ENCODE measurements at places on chromosomes 2 and 18.

DNA sequence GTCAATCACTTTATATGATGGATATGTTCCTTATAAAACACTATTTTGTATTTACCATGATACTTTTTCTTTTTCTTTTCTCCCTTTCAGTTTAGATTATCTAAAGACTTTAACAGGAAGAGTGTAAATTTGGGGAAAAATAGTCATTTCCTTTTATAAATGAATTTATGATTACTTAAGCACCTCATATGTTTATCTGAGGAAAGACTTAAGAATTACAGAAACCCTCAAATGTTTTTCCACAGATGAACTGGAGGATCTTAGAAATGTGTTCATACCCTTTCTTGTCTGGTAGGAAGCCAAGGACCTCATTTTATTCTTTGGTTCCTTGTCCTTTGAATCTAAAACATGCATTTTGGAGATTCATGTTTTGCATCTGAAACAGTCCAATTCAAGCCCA lies 36.7 kb downstream of the MAPRE2 start:
- DNase-seq = no peak

DNA sequence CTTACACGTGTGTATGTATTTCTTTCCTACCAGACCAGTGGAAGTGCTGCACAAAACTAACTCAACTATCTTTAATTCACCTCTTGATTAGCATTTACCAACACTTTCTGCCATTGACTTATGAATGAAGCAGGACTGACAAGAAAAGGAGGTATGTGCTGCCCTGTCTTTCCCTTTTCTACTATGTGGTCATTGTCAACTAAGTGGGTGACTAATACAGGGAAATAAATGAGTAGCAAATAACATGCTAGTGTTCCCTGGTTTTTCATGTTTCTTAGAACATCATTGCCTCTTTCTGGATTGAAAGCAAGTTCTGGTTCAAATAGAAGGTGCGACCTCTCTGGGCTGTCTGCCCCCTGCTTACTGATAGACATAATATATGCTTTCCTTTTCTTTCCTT lies 58.0 kb downstream of the LINC00305 start:
- DNase-seq = no peak

DNA sequence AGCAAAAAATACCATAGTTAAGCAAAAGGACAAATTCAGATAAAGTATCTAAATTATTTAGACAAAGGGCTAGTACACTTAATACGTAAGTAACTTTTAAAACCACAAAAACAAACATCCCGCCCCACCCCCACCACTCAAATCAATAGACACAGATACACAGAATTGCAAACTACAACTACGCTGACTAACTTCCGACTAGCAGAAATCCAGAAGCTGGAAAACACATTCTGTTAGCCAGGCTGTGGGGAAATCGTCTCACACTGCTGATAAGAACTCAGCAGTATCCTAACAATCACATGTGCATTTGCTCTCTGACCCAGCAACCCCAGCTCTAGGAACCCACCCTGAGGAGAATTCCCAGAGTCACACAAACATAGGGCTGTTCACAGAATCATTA lies 16.6 kb downstream of the FAM168B start:
- no peak for DNase-seq

DNA sequence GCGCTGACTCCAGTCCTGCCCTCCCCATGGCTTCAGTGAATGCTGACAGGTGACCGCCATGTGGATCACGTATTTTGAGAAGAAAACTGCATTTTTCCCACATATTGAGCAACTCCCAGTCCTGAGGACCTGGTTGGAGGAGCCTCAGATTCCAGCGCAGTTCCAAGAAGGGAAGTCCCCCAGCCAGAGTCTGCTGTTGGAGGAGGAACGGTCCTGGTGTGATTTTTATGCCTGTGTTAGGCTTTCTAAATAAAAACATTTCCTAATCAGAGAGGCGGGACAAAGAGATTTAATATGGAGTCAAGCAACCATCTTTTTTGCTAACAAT lies 32.3 kb upstream of the COL6A3 start:
- DNase-seq = no peak

GRCh38 chr2:209305026-209305425 lies 118.8 kb upstream of the MAP2 start:
- DNase-seq = no peak

GRCh38 chr2:17851731-17852585 lies 26.5 kb upstream of the KCNS3 start:
- peak; percentile 54 for DNase-seq

DNA sequence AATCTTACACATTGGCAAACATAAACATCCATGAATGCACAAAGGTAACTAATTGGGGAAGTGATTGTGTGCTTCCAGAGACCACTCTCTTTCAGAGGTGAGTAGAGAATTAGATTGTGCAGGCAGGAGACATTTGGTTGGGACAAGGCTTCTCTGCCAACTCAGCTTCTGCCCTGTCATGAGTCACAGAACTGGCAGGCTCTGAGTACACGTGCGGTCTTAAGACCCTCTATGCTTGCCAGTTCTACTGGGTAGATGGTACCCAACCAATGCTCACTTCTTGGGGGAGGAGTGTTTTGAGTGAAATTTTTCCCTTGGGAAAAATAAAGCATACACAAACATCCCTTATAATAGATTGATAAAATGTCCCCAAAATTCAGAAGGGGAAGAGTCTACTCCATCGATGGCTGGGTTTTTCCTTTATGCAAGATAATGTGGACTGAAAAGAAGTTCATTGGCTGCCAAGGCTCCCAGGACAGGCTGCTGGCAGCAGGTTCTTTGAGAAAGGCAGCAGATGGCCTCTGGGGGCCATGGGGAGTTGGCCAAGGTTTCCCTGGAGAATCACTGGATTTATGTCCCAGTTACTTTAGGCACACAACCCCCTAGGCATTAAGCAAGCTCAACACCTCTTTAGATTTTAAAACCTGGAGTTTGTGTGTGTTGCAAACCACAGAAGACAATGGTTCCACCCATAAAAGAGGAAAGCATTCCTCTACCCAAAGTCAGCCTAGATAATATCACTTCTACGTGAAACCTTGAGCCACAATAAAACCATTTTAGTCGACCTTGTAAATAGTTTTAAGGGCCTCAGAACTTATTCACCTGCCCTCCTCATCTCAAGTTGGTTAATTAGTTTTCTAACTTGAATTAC lies 417.0 kb downstream of the TXNL1 start:
- DNase-seq = no peak

GRCh38 chr2:84077496-84077895 lies 381.6 kb downstream of the SUCLG1 start:
- DNase-seq = no peak

GRCh38 chr2:161355106-161355505 lies 46.9 kb downstream of the PSMD14 start:
- no peak for DNase-seq

DNA sequence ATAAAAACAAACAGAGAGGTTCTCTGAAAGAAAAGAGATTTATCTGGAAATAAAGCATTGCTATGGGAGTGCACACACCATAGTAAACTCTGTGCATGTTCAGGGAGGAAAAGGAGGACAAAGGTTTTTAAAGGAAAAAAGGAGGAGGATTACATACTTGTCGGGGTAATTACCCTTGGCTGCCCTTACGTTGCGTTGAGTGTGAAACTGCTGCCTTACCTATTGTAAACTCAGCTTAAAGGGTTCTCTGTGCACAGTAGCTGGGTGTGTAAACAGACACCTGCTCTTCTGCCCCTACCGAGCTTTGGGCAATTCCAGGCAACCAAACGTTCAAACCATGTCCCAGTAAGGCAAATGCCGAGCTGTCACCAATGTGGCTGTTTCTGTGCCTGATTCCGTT lies 29.6 kb upstream of the PXDN start:
- no peak for DNase-seq

GRCh38 chr18:48294899-48295585 lies 114.1 kb downstream of the ZBTB7C start:
- DNase-seq = peak; percentile 50

DNA sequence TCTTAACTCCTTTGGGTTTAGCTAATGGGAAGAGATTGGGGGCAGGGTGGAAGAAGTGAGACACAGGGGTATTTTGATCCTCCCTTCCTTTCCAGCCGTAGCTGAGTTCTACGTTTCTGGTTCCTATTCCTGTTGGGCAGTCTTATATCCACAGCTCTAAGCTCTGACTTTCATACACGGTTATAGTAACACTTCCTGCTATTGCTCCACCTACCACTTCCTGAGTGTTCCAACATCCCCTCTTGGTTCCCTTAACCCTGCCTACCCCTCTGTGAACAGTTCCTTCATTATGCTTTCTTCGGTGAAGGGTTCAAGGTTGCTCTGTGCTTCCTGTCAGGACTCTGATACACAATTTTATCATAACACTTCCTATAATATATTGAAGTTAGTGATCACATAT lies 205.1 kb downstream of the DNAH7 start:
- DNase-seq = no peak

GRCh38 chr2:28429636-28430376 lies 37.1 kb downstream of the FOSL2 start:
- no peak for DNase-seq

DNA sequence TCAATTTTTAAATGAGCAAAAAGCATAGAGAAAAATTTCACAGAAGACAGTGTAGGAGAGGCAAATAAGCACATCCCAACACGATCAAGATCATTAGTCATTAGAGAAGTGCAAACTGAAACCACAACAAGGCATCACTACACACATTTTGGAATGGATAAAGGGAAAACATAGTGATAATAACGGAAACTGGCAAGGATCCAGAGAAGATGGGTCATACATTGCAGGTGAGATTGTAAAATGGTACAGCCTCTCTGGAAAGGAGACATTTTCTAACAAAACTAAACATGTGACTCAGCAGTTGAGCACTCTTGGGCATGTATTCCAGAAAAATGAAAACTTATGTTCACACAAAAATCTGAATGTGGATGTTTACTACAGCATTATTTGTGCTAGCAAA lies 98.3 kb upstream of the TMEM17 start:
- DNase-seq = no peak

DNA sequence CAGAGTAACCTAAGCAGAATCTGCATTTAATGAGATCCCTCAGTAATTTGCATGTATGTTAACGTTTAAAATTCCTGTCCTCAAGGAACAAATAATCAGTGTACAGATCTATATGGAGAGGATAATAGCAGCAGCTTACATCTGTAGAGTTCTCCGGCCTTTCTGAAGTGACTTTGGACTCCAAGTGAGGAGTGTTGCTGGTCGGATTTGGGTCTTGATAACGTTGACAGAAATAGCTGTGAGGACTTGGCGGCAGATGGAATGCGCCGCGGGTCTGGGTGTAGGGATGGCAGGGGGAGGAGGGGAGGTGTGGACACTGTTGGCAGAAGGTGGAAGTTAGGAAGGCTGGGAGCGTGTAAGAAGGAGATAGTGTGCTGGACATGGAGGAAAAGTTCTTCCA lies 170.9 kb upstream of the GATA6 start:
- DNase-seq = no peak

DNA sequence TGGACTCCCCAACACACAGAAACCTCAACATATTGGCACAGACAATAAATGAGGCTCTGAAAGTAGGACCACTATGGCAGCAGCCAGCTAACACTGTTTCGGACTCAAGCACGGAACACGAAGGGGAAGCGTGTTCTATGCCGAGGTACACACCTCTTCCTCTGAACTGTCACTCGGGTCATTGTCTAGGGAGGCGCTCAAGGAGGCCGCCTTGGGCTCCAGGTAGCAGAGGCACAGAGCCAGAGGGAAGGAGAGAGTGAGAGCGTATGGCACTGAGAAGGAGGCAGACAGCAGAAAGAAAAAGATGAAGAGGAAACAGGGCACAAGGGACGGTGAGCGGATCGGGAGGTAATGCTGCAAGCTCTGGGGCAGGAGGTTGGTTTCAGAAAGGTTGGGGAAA lies 120.1 kb upstream of the ZBTB14 start:
- DNase-seq = no peak

DNA sequence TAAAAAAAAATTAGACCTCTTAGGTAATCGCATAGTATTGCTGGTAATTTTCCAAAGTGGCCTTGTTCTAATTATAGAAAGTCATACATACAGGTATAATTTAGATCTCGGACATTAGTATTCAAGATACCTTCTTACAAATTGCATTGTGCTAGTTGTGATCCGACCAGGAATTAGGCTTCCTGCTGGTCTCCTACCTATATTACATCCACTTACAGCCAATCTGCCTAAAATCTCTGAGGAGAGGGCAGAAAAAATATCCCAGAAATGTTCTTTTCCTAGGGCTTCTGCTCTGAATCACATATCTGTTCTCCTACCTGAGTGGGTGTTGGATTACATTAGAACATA lies 314.7 kb upstream of the GULP1 start:
- DNase-seq = no peak

GRCh38 chr2:21822505-21822904 lies 698.7 kb downstream of the TDRD15 start:
- no peak for DNase-seq

DNA sequence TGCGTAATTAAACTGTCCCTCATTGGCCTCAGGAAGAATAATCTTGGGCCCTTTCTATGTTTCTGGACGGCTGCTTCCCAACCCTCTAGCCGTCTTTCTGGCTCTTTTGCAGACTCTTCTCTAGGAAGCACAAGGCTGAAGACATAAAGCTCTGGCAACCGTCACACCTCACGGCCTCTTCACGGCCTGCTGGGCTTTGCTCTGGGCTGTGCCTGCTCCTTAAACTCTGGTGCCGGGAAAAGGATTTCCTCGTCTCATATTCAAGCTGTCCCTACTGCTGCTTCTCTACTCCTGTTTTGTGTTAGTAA lies 36.0 kb upstream of the WIPF1 start:
- DNase-seq = no peak

DNA sequence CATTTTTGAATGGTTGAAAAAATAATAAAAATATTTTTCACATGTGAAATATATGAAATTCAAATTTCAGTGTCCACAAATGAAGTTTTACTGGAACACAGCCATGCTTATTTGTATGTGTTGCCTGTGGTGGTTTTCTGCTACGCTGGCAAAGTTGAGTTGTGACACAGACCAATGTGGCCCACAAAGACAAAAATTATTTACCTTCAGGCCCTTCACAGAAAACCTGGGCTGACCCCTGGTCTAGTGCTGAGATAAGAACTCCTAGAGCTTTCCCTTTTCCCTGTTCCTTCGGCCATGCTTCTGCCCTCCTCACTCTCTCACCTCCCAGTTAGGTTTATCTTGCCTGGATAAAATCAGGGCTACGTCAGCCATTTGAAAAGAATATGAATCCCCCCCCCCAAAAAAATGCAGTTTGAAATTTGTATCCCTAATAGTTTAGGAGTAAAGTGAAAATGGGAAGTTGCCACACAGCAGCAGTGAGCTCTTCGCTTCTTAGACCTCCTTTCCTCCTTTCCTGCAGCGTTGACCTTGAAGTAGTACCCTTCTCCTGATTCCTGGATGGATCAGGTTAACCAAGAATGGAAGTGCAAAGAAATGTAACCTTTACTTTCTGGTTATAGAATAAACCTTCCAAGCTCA lies 91.0 kb downstream of the LIMS1 start:
- no peak for DNase-seq
